Mammary epithelial cell (primary cell): ENCODE measurements at places on chromosomes 4 and X.

DNA sequence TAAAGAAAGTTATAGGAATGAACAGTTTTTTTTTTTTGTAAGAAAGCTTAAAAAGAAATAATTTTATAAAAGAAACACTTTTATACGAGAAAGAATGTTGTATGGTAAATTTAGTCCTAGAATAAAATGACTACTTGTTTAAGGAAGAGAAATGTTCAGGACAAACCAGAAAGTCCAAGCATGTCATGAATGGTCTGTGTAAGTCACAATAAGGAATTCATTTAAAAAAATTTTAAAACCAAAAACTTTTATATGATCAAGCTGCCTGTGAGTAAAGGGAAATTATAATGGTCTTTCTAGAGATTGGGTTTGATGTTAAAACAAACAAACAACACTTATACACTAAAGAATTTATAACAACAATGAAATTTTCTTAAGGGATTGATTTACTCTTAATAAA lies 858.9 kb upstream of the PCDH7 start:
- DNase-seq, result no peak

GRCh38 chr4:8306511-8307021 lies 37.0 kb downstream of the HTRA3 start:
- no peak for DNase-seq

- no peak for DNase-seq
Measured at GRCh38 chr4:173503330-173504180, 26.5 kb downstream of the HAND2 start.

- DNase-seq, result peak; percentile 71
Measured at GRCh38 chrX:10356979-10357378, 200.2 kb downstream of the CLCN4 start.

GRCh38 chr4:185803022-185803421 lies 9.0 kb downstream of the SORBS2 start:
- DNase-seq, result no peak

- no peak for DNase-seq
Measured at GRCh38 chr4:84263415-84263814, 235.7 kb downstream of the NKX6-1 start.

DNA sequence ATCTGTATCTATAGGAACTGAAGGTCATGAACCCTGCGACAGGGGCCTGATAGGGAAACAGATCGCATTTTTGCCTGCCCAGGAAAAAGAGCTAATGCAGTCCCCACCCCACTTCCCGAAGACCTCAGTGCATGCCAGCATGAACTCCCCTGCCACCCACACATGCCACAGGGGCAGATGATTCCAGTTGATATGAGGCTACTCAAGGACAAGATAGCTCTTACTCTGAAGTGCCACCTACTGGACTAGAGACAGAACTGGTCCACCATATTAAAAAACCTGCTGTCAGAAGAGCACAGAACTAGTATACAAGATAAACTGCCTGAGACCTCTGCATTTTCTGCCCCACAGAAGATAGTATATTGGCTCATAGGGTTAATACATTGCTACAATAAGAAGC lies 68.0 kb downstream of the YIPF7 start:
- DNase-seq, result peak; percentile 16

GRCh38 chrX:68419975-68420374 lies 13.3 kb downstream of the OPHN1 start:
- DNase-seq, result no peak

GRCh38 chrX:1928805-1929204 lies 313.9 kb downstream of the ASMT start:
- no peak for DNase-seq

GRCh38 chrX:47579537-47579936 lies 2.7 kb upstream of the TIMP1 start:
- DNase-seq, result no peak

- DNase-seq, result no peak
Measured at GRCh38 chrX:66023385-66024091, 16.3 kb downstream of the VSIG4 start.

- peak; percentile 27 for DNase-seq
Measured at GRCh38 chr4:138576684-138577083, 334.5 kb upstream of the SLC7A11 start.

DNA sequence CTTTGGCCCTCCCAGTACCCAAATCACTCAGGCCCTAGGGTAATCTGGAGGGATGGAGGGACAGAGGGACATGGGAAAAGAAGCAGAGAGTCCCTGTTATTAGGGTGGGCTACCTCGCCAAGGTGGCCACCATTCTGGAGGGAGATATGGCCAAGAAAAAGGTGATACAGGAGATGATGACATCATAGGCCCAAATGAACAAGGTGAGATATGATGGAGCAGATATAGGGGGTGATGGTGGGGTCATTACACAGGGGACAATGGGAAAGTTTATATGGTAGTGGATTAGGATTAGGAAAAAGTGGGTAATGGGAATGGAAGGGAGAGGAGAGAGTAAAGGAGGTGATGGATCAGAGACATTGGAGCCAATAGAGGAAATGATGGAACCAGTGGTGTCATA lies 12.9 kb upstream of the SYP start:
- DNase-seq, result no peak

GRCh38 chr4:102678107-102678506 lies 82.7 kb downstream of the MANBA start:
- peak; percentile 46 for DNase-seq

DNA sequence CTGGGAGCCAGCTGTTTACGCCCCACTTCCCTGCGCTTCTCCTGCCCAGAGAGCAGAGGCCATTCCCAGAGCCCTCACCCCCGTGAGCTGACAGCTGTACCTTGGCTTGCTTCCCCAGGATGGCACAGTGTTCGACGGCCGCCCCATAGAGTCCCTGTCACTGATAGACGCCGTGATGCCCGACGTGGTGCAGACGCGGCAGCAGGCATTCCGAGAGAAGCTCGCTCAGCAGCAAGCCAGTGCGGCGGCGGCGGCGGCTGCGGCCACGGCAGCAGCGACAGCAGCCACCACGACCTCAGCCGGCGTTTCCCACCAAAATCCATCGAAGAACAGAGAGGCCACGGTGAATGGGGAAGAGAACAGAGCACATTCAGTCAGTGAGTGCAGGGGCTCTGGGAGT lies 77.7 kb downstream of the GPR143 start:
- DNase-seq, result no peak

GRCh38 chr4:119212964-119213606 lies 572 bp downstream of the USP53 start:
- peak; percentile 90 for DNase-seq

- DNase-seq, result no peak
Measured at GRCh38 chr4:166045457-166045856, 172.4 kb downstream of the TLL1 start.

DNA sequence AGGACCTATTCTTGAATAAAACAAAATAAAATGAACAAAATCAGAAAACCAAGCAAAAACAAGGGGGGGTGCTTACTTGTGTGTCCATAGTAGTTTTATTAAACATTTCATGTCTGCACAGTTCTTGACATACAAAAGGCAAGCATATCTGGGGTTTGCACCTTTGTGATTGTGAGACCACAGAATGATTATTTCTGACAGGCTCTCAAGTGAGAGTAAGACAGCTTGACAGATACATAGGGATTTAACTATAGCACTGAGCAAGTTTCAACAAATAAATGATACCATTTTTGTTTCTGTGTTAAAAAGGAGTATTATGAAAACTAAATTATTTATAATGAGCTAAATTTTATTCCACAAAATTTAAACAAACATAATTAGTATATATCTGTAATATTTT lies 712.0 kb upstream of the PCDH10 start:
- no peak for DNase-seq

- DNase-seq, result no peak
Measured at GRCh38 chr4:40621229-40621591, 8.5 kb downstream of the RBM47 start.

- DNase-seq, result no peak
Measured at GRCh38 chrX:112571388-112571787, 108.3 kb downstream of the LHFPL1 start.

GRCh38 chr4:139556071-139556723 lies at the start of gene SETD7:
Gene SETD7, minus strand, starts transcription at chr4:139556219. Its CDS starts 82 bp downstream, at chr4:139556137.
- peak; percentile 78 for DNase-seq

DNA sequence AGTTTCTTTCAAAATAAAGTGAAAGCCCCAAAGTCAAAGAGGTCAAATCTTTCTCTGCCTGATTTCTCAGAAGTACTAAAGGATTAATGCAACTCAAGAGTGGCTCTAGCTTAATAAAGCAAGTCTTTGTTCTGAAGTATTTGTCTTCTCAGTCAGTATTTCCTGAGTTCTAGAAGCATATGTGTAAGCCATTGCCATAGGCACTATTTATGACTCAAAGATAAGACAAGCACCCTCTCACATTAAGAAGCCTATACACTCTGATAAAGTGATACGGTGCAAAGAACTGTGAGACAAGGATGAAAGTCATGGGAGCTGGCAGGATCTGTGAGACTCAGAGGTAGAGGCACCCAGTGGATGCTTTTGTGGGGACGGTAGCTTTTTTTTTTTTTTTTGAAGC lies 60.9 kb downstream of the AASDH start:
- DNase-seq, result peak; percentile 65

DNA sequence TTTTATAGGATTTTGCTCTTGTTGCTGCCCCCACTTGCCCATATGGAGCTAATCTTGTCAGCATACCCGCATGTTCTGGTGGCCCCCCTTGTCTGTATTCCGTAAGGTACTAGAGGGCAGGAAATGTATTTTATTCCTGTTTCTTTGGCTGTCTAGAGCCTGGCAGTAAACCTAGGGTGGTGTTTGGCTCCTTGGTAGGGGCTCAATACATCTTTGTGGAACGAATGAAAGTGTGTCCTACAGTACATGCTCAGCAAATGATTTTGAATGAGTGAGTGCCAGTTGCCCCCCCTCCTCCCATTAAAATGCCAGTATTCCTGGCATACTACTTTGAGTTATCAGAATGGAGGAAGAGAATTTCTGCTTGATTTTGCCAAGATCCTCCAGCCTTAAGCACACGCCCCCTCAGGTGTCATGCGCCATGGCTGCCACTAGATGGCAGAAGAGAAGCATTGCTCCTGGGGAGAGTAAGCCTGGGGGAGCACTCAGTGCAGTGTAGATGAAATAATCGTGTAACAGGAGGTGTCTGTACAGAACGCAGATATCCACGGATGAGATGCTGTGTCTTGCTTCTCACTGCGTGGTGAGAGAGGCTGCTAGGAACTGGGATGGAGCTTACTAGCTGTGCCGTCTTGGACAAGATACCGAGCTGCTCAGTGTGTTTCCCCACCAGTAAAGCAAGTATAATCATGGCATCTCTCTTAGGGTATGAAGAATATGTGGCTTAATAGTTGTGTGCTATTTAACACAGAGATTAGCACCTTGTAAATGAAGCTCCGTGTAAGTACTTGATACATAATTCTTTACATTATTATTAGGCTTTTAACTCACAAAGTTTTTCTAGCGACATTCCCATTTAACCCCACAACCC lies 17.2 kb upstream of the RNF212 start:
- peak; percentile 60 for DNase-seq

GRCh38 chr4:110510955-110511544 lies 35.1 kb downstream of the ENPEP start:
- peak; percentile 45 for DNase-seq

GRCh38 chrX:67289055-67289499 lies 254.7 kb upstream of the AR start:
- no peak for DNase-seq

DNA sequence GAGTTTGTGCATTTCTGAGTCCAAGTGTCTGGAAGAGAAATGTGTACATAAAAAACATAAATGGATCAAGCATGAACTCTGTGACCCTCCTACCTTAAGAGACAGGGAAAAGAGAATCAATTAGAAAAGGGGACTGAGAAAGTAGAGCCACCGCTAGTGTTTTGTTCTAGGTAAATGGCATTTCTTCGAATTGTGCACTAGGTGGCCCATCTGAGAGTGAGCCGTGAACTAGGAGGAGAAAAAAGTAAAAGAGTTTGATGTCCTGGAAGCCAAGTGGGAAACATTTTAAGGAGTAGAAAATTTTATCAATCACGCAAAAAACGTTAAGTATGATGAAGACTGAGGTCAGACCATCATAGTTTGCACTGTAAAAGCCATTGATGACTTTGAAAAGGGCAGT lies 55.1 kb downstream of the NAF1 start:
- no peak for DNase-seq

DNA sequence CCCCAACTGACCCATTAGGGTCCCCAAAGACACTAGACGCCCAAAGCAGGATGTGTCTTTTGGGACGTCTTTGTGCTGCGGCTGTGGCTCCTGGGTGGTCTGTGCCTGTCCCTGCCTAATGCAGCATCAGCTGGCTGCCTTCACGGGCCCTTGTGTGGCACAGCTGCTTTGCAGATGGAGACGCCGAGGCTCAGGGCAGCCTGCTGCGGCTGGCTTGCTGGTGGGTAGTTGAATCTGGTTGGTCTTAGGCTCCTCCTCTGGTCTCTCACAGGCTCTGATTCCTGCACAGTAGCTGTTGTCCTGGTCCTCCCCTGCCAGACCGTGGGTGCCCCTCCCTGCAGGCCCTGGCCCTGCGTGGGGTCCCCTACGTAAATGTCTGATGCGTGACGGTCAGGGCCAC lies 8.1 kb downstream of the CPZ start:
- no peak for DNase-seq

GRCh38 chr4:108072300-108072699 lies 82.6 kb downstream of the HADH start:
- DNase-seq, result no peak

DNA sequence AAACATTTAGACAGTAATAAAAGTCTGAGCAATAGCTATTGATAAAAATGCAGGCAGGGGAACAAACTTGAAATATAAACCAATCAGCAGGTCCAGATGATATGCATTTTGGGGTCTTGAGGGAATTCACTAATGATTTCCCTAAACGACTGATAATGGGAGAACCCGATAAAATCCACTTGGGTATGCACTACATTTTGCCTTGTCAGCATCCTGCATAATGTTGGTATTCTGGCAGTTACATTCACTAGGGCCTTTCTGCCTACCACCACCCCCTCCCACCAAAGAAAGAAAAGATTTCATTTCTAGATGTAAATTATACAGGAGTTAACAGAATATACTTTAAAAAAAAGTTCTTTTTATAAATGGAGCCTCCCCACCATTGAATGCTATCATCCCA lies 63.5 kb upstream of the IL1RAPL2 start:
- no peak for DNase-seq

DNA sequence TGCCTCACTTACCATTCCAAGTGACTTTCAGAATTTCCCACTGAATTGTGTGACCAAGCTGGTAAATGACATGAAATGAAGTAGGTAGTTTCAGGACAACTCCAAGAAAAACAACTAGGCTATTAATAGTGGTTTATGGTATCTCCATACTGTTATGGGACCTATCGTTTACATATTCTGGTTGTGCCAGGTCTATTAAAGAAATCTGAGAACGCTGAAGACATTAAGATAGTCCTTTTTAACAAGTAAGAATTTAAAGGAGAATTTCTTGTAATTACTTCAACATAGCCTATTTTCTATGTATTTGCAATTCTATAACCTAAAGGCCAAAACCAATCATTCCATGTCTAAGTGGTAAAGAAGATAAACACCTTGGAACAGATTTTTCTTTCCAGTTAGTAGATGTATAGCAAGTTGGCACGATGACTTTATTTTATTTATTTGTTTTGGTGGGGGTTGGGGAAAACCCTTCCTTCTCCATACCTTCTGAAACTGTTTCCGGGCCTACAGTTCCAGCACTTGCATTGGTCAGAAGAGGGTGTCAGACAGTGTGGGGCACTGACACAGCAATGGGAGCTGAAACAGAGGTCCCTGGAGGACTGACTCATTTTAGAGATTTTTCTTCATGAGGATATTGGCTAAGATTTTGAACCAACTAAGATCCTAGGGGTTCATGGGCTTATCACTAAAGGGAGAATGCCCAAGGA lies 7.6 kb upstream of the DCLK2 start:
- DNase-seq, result no peak
